Neural crest cell (in vitro differentiated cells): ENCODE measurements at places on chromosomes 6 and 20. TPM values are rescaled to one million over a fixed set of nuclear protein-coding genes. Genes with fewer than 3 reads are reported as not detected.

SLC13A3 gene
- total RNA-seq = 6.1 and 6.7 TPM in 2 replicates

KHDRBS2 gene
- total RNA-seq = 7.0 and 7.3 TPM in 2 replicates

MICB gene
- total RNA-seq = 0.61 TPM in 1 of 2 replicates, not detected in the other

PRRT1 gene
- 3.1 and 4.1 TPM in 2 replicates for total RNA-seq

- no peaks in the 10 kb centered on the region for H3K27me3 ChIP-seq
- DNase-seq = no peak
- no peak overlapping the region for H3K4me3 ChIP-seq
- H3K4me1 ChIP-seq = no peaks in the 10 kb centered on the region
These were observed 212.1 kb upstream of the PHACTR1 start for GRCh38 chr6:12504325-12504966.

DNA sequence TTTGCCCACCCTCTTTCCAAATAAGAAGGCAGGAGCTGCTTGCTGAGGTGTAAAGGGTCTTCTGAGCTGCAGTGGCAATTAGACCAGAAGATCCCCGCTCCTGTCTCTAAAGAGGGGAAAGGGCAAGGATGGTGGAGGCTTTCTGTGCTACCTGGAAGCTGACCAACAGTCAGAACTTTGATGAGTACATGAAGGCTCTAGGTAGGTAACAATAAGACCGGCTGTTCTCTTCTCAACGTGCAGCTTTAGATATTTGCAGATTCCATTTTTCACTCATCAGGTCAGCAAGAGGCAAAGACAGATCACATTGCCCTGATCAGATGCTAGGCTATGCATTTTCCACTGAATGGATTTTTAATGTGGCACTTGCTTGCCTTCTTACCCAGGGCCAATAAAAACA is at the start of gene FABP7:
Gene FABP7, plus strand, starts transcription at position 50 of the 400 bp plus-strand sequence. Its CDS starts 79 bp downstream, at position 129.
- H3K36me3 ChIP-seq = no peaks in the 10 kb centered on the region
- peak within 1 kb of the TSS; percentile 98 for H3K27ac ChIP-seq
- peaks cover 48% of the 10 kb centered on the region for H3K4me1 ChIP-seq
- peak within 1 kb of the TSS; percentile 89 for H3K4me3 ChIP-seq
- DNase-seq = no peak

GRCh38 chr20:50312682-50313521 is 122.3 kb downstream of the CEBPB start:
- H3K36me3 ChIP-seq = no peaks in the 10 kb centered on the region
- DNase-seq = no peak
- no peak overlapping the region for H3K27ac ChIP-seq
- no peak overlapping the region for H3K4me3 ChIP-seq
- H3K27me3 ChIP-seq = peaks cover 11% of the 10 kb centered on the region

GRCh38 chr6:154951345-154952200 is 43.5 kb upstream of the TIAM2 start:
- no peak overlapping the region for H3K27ac ChIP-seq
- peaks cover 30% of the 10 kb centered on the region for H3K36me3 ChIP-seq
- no peak for DNase-seq
- no peak overlapping the region for H3K4me3 ChIP-seq
- no peaks in the 10 kb centered on the region for H3K27me3 ChIP-seq
- no peaks in the 10 kb centered on the region for H3K4me1 ChIP-seq

DNA sequence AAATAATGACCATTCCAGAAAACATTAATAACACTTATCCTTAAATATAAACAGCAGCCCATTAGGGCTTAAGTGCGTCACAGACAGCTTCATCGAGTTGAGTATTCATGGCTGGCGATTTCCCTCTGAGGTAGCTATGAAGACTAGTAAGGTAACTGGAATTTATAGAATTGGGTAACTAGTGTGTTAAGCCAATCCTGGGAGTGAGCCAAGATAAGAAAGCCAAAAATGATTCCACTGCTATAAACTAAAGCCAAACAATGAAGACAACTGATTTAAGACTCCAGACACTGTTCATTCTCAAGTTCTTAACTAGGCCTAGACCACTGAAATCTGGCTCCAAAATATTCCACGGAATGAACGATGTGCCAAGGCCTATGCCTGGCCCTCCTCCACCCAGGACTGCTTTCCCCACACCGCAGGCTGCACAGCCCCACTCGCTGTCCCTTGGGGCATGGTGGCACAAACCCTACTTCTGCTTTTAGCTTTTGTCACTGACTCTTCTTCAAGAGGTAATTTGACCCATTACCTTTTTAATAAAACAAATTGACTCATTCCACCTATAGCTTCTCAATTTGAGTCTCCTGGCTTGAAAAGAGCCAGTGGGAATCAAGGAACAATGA is 66.0 kb downstream of the BLOC1S5 start:
- no peaks in the 10 kb centered on the region for H3K36me3 ChIP-seq
- H3K4me3 ChIP-seq = no peak overlapping the region
- peaks cover 18% of the 10 kb centered on the region for H3K27me3 ChIP-seq
- peaks cover 4% of the 10 kb centered on the region for H3K4me1 ChIP-seq
- no peak for DNase-seq
- no peak overlapping the region for H3K27ac ChIP-seq

- peaks cover 9% of the 10 kb centered on the region for H3K36me3 ChIP-seq
- H3K4me1 ChIP-seq = peaks cover 19% of the 10 kb centered on the region
- no peaks in the 10 kb centered on the region for H3K27me3 ChIP-seq
- DNase-seq = no peak
These were observed 31.3 kb downstream of the TTI1 start for GRCh38 chr20:38001981-38002380.

- DNase-seq = no peak
- H3K4me3 ChIP-seq = no peak overlapping the region
- H3K4me1 ChIP-seq = peaks cover 24% of the 10 kb centered on the region
- peaks cover 10% of the 10 kb centered on the region for H3K36me3 ChIP-seq
- peaks cover 42% of the 10 kb centered on the region for H3K27me3 ChIP-seq
These were observed 31.0 kb downstream of the NPEPL1 start for GRCh38 chr20:58723628-58723984.

- H3K27me3 ChIP-seq = no peaks in the 10 kb centered on the region
- peaks cover 28% of the 10 kb centered on the region for H3K36me3 ChIP-seq
- no peak overlapping the region for H3K4me3 ChIP-seq
- no peak overlapping the region for H3K27ac ChIP-seq
- no peak for DNase-seq
These were observed 16.5 kb downstream of the ACTR5 start for GRCh38 chr20:38764567-38765318.
